ENCODE measurements at places on chromosomes 3 and 15. TPM values are rescaled to one million over a fixed set of nuclear protein-coding genes. Genes with fewer than 3 reads are reported as not detected.

DNA sequence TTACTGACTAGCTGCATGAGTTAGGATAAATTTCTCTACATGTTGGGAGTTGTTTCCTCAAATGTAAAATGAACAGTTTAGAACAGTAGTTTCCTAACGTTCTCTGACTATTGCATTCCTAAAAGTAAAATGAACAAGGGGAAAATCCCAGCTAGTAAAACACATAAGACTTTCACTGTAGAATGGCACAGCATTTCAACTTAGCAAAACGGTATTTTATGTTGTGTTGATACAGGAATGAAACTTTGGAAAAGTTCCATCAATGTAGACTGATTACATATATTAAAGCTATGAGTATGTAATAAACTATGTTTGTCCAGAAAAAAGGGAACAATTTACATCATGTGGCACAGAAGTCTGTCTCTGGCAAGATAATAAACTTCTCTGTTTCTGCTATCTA, 297.4 kb upstream of the EPHA3 start:
- no peak for DNase-seq

GRCh38 chr15:80507638-80508316, 103.6 kb downstream of the ARNT2 start:
- DNase-seq, result no peak

GRCh38 chr3:112089956-112090886, 4.0 kb downstream of the C3orf52 start:
- DNase-seq, result peak; percentile 32

Gene CEMIP
- 0.02 TPM for polyA plus RNA-seq

Gene STAB1
- polyA plus RNA-seq, result 413 TPM
